ENCODE measurements at places on chromosomes 4 and X.

- DNase-seq: no peak
Measured at GRCh38 chrX:116961872-116962582, 499.3 kb upstream of the CT83 start.

DNA sequence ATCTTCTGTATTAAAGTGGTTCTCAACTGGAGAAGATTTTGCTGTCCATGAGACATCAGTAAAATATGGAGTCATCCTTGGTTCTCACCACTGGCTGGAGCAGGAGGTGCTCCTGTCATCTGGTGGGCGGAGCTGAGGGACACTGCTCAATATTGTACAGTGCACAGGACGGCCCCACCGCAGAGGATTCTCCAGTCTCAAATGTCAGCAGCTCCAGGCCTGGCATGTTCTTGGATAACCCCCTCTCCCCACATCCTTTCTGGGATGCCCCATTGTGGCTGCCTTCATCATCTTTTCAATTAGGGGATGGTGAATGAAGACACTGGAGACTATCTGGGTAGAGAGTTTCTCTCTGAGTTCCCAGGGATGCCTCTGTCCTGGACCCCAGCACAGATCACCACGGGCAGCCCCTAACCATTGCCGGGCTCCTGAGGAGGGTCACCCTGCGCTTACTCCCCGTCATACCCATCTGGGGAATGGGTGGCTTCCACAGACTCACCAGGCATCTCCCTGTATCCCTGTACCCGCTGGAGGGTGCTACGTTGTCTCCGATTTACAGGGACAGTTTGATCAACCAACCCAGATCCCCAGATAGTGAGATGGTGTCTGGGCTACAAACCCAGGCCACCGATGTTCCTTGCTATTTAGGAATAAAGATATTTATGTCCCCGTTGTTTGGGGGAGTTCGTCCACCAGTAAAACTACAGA is 21.9 kb upstream of the P2RY8 start:
- peak; percentile 19 for DNase-seq

DNA sequence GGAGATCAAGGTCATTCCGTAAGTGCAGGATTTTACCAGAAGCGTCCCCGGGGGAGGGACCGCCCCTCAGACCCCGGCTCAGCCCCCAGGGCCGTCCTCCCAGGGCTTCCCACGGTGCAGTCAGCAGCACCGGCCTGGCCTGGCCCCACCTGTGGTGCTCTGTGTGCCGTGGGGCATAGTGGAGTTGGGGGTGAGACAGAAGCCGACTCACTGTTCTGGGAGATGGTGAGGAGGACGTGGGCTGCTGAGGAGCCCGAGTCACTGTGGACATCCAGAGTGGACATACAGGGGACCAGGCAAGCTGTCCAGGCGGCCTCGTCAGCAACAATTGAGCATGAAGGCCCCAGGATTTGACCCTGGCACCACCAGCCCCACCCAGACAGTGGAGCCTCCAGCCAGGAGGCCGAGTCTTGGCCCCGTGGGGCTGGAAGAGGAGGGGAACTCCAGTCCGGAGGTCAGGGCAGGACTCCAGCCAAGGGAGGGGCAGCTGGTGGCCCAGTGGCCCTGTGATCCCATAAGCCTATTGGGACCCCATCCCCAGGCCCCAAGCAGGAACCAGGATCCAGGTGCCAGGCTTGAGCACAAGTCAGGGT is 19.1 kb downstream of the ATP5ME start:
- DNase-seq: no peak

DNA sequence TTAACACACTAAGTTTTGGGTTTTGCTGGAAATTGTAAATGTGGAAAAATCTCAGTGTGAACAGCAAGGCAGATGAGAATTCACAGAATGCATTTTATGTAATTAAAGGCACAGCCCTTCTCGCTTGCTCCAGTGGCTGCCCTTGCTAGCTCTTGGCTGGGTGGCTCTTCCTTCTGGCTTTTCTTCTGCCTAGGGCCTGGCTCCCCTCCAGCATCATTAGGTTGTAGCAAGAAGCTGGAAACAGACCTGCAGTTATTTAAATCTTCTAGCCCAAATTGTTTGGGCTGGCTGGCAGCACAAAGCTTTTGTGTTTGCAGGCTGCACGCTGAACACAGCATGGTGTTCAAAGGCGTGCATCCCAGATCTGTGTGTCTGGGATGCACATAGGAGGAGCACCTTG is 56.5 kb downstream of the LIMCH1 start:
- DNase-seq: no peak

DNA sequence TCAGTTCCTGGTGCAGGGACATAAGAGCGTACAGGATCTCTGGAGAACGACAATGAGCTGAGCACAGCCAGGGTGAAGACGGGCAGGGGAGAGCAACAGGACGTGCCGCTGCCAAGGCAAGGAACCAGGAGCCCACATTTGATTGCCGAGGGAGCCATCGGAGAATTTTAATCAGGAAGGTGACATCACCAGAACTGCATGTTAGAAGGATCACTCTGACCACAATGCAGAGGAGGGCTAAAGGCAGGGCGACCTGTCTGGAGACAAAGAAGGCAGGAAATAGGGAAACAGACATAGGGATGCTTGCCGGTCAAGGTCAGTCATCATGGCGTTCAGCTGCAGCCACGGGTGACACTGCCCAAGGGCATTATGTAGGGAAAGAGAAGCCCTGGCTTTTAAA is 81.4 kb downstream of the RBM47 start:
- no peak for DNase-seq

GRCh38 chrX:22165732-22166457 is 106.8 kb upstream of the CBLL2 start:
- DNase-seq: no peak

DNA sequence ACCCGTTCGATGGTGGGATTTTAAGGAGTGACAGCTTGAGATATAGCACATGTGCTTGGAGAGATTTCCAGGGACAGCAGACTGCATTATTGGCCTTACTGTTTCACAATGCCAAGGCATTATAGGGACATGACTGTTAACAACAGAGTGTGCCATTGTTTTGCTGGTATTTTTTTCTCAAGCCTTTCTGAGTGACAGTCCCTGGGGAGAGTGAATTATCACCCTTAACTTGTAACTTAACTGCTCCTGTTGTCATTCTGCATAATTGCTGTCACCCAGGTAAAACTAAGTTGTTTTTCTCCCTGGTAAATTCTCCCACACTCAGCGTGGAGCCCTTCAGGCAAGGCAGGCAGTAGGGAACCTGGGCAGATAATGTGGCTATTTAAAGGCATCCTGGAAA is 989.2 kb upstream of the LCORL start:
- DNase-seq: no peak
